Epithelial cell of esophagus (primary cell): ENCODE measurements at places on chromosomes 16 and 17.
A peak's percentile ranks its signal among the peaks of the same experiment; 100 is the strongest.

GRCh38 chr17:9938764-9939163, 33.7 kb upstream of the RCVRN start:
- no peak for DNase-seq

DNA sequence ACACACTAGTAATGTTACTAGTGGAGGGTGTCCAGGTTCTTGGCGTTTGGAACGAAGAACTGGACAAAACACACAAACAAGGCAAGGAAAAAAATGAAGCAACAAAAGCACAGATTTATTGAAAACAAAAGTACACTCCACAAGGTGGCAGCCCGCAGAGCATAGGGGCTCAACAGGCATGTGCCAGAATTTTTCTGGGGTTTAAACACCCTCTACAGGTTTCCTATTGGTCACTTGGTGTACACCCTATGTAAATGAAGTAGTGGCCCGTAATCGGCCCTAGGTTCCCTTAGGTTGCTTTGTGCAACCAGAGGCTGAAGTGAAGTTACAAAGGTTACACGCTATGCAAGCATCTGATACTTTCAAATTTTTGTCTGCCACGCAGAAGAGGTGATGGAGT, 8.1 kb downstream of the OR2C1 start:
- no peak for DNase-seq

GRCh38 chr17:82120148-82120547, 22.1 kb upstream of the FASN start:
- DNase-seq, result no peak

DNA sequence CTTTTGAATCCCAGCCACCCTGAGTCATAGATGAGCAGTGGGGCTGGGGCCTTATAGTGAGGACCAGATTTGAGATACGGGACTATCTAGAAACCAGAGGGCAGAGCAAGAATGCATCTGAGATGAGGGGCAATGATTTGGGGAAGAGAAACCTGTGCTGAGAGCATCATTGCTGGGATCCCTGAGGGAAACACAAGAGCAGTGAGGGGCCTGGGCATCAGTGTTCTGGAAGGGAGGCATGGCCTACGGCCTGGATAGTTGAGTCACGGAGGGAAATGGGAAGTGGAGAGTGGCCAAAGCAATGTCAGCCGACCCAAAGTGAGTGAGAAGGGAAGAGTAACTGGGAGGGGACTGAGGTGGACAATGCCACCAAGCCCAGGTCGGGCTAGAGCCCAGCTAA, 5.2 kb downstream of the CAMTA2 start:
- DNase-seq, result no peak

DNA sequence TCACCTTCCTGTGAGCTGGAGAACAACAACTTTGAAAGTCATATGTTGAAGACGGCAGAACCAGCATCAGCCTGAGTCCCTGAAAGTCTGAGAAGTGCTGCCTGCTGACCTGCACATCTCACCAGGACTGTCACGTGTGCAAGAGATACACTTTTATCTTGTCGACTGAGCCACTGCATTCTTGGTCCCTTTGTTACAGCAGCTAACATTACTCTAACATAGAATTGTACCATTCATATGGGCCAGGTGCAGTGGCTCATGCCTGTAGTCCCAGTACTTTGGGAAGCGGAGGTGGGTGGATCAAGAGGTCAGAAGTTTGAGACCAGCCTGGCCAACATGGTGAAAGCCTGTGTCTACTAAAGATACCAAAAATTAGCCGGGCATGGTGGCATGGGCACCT, 40.1 kb downstream of the MARCHF10 start:
- no peak for DNase-seq

DNA sequence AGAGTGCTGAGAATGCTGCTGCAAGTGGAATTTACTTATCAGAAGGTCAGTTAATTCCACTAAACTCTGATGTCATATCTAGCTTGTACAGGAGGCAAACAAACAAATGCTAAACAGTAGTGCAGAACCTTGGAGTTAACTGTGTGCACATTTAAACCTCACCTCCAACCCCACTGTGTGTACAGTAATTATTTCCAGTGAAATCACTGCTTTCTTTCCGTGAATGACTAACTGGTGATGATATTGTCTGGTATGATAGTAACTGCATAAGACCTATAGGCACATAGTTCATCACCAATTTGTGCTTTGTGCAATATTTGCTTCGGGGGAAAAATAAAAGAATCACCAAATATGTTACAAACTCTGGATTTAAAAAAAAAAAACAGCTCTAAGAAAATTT, 492.5 kb upstream of the HSBP1 start:
- DNase-seq, result peak; percentile 45

- DNase-seq, result no peak
These were observed 3.9 kb downstream of the PPM1E start for GRCh38 chr17:58759522-58759921.

DNA sequence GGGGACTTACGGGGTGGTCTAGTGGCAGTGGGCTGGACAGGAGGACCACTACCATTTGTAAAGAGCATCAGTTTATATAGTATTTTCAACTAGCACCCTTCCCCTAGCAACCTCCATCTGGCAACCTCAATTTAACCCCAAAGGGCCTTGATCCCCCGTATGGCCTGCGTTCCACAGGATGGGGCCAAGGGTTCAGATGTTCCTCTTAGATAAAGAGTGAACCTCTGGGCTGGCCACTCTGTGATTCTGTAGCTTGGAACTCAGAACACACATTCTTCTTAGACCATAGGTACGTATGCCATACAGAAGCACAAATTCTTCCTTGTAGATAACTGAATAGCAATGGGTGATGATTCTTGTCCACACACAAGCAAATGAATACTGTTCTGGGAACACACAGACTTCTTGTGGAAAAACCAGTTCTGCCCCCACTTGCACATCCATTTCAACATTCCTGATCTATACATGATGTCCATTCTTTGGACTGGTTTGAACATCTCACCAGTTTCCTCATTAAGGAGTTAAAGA, 1.9 kb upstream of the GGA2 start:
- peak; percentile 43 for DNase-seq

- no peak for DNase-seq
These were observed 123.5 kb upstream of the PLCG2 start for GRCh38 chr16:81655469-81656162.

- DNase-seq, result peak; percentile 100
These were observed 29.4 kb upstream of the MTSS2 start for GRCh38 chr16:70715055-70715858.

- peak; percentile 56 for DNase-seq
These were observed 15.0 kb upstream of the RGS9 start for GRCh38 chr17:65121916-65122806.

GRCh38 chr16:47461598-47462266, 601 bp downstream of the PHKB start:
- DNase-seq, result peak; percentile 78

DNA sequence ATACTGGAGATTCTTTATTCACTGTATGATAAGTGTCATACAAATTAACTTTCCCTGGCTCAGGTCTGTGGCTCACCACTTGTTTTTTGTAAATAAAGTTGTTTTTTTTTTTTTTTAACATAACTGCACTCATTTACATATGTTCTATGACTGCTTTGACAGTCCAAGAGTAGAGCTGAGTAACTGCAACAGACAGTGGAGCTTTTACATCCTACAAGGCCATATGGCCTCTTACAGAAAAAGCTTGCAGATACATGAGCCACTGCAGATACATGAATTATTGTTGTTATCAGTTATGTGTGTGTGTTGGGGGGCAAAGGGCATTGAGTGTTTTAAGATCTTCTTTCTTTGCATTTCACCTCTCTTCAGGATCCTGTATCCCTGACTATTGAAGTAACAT, 311.7 kb downstream of the BCAS3 start:
- DNase-seq, result no peak
